ENCODE measurements at places on chromosomes 4 and X.

DNA sequence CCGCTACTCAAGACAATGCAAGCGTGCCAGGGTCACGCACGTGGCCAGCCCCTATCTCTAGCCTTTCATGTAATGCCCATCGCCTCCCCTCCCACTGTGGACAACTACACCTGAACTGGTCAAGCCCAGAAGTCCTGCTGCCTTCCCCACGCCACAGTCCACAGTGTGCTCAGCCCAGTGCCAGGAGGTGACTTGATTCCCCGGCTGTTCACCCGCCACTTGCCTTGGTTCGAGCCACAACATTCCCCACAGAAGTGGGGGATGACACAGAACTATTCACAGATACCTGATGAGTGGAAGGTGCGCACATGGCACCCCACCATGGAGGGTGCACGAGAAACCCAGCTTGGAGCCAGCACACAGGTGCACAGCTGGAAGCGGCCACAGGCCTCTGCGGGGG, 6.8 kb downstream of the ARHGAP4 start:
- DNase-seq: no peak

GRCh38 chr4:184335520-184335919, 117.8 kb upstream of the ENPP6 start:
- DNase-seq: no peak

DNA sequence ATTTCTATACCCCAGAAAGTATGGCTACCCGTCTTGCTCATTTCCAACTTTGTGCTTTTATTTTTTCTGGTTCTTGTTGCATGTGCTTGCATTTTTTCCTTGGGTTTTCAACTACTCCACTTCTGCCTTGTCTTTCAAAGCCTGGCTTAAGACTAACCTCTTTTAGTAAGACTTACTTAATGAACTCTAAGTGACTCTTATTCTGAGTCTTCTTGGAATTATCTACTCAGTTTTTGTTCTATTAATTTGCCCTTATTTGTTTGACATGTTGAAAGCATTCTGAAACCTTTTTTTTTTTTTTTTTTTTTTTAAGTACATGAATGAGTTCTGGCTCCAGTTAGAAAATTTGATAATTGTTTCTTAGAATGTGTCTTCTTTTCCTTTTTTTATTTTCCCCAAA, 74.8 kb downstream of the SLIT2 start:
- DNase-seq: no peak

- no peak for DNase-seq
Observed at GRCh38 chr4:16729336-16729735, 169.1 kb downstream of the LDB2 start.

DNA sequence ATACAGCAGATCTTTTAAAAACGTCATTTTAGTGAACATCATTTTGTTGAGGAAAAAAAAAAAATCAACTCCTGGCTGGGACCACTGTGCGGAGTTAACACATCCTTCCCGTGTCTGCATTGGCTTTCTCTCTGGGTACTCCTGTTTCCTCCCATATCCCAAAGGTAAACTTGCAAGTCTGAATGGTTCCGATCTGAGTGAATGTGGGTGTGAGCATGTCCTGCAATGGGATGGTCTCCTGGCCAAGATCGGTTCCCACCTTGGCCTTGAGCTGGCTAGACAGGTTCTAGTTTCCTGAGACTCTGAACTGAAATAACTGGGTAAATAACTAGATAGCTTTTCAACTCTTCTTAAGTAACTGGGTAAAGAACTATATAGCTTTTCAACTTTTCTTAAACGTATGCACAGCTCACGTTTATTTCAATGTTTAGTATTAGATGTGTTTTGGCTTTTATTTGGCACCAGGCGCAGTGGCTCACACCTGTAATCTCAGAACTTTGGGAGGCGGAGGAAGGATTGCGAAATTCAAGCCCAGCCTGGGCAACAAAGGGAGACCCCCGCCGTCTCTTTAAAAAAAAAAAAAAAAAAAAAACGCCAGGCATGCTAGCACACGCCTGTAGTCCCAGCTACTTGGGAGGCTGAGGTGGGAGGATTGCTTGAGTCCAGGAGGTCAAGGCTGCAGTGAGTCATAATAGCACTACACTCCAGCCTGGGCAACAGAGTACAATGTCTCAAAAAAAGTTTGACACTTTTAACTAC, 14.0 kb downstream of the RBMX start:
- no peak for DNase-seq

- no peak for DNase-seq
Observed at GRCh38 chr4:107216379-107216778, 180.3 kb upstream of the DKK2 start.
